RKO (cell line): ENCODE measurements at places on chromosomes 7 and 10.
A peak's percentile ranks its signal among the peaks of the same experiment; 100 is the strongest.

DNA sequence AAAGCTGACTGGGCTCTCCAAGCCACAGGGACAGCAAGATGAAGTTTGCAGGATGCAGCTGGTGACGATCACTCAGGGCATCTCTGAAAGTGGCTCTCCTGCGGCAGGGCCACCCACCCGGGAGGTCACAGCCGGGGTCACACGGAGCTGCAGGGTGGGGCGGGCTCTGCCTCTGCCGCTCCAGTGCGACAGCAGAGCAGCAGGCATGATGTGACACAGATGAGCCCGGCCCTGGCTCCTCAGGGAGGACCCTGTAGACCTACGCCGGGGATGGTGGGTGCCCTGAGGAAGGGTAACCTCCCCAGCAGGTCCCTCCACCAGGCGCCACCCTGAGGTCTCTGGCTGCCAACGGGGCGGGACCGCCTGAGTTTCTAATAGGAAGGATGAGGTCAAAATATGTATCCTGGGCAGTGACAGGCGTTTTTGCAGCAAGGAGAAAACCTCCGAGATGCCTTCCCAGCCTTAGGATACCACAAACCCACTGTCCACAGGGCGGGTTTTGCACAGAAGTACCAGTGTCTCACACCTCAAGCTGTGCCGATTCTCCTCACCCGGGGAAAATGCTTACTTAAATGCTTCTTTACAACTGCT is 114.8 kb upstream of the DIP2C start:
- DNase-seq, result no peak

GRCh38 chr10:83164156-83164555 is 975.2 kb upstream of the GHITM start:
- no peak for DNase-seq

DNA sequence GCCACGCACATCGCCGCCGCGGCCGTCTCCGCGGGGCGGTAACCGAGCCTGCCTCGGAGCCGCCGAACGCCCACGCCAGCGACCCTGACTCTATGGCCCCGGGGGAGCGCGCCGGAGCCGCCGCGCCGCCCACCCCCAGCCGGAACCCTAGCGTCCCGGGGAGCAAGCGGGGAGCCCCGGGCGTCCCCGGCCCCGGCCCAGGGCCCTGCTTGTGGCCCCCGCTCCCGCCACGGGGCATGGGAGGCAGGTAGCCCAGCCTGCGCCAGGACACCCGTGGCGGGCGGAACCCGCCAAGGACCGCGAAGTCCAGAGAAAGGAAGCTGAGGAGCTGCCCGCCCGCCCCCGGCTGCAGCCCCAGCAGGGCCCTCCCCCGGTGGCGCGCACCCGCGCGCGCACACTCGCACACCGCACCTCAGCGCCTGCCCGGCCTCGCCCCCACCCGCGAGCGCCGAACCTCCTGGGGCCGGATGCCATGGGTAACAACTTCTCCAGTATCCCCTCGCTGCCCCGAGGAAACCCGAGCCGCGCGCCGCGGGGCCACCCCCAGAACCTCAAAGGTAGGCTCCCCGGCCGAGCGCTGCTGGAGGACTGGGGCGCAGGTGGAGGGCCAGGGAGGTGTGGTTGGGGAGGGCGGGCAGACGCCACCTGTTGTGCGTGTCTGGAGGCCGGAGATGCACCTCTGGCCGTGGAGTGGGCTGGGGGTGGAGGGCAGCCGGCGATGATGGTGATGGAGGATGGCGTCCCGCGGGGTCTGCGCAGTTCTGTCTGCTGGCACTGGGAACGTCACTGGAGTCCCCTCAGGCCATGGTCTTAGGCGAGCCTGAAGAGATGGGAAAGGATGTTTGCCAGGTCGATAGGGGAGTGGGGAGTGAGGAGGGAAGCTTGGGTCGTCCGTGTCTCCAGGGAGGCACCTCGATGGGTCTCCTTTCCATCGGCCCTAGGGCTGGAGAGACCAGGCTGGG is 692 bp downstream of the NEURL1 start:
- DNase-seq, result no peak

- DNase-seq, result peak; percentile 22
Measured at GRCh38 chr7:137091396-137091795, 222.9 kb downstream of the CHRM2 start.

DNA sequence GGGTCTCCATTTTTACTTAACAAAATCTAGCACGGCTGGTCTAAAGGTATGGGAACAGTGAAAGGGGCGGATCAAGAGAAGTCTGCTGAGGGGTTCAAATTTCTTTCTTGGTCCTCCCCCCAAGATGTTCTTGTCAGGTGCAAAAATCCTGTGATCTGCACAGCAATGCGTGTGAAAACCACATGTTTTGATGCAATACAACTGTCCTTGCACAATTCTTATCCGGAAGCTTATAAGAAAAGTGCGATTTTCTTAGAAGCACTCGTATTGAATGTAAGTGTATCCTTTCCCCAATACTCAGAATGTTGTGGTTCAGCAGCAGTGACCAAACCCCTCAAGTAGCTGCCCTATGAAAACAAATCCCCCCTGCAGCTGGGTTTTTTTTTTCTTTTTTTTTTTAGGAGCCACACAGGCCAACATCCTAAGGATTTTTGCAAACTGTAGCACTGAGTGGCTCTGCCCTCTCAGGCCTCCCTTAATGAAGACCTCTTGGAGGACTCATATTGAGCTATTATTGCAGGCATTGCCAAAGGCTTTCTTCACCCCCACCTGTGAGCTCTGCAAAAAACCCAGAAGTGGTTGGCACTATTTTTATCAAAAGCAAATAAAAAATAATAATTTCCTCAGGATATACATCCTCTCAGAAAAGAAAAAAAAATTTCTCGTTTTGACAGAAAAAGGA is 151.9 kb upstream of the ITGB1 start:
- DNase-seq, result no peak

GRCh38 chr10:83539528-83540308 is 599.6 kb upstream of the GHITM start:
- DNase-seq, result no peak

GRCh38 chr10:10996966-10997620 is 20.6 kb upstream of the CELF2 start:
- no peak for DNase-seq
